ENCODE measurements at places on chromosomes 4 and X.

DNA sequence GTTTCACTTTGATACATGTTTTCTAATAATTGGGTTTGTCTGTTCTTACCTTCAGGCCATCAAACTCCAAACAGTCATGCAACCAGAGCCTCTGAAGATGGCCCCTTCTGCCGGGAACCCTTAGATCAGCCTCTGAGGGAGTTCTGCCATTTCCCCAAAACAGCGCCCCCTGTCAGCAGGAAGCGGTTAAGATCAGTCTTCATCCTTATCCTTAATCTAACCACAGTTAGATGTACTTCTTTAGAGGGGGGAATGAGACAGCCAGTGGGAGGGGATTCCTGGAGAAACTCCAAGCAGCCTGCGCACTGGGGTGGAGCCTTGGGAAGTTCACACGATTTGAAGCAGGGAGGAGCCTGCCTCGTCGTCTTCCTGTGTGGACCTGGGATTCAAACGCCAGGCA is 185.4 kb downstream of the INPP4B start:
- no peak for DNase-seq

DNA sequence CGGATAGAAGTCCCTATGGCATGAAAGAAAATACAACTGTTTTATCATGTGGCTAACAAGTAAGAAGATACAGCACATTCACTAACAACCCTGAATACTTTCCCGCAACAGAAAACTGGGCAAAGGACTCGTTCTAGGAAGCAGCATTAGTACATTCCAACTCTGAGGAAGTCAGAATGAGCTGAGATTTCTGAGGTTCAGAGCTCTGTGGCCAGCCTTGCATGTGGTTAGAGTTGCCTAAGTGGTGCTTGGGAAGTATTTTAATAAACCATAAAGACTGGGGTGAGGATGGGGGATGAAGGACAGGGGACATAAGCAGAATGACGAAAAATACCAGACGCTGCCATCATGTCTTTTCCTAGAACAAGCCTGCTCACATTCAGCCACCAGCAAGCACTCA is 82.2 kb downstream of the EFHC2 start:
- DNase-seq: no peak

- DNase-seq: no peak
These were observed 300.7 kb downstream of the NR3C2 start for GRCh38 chr4:148141501-148141900.

DNA sequence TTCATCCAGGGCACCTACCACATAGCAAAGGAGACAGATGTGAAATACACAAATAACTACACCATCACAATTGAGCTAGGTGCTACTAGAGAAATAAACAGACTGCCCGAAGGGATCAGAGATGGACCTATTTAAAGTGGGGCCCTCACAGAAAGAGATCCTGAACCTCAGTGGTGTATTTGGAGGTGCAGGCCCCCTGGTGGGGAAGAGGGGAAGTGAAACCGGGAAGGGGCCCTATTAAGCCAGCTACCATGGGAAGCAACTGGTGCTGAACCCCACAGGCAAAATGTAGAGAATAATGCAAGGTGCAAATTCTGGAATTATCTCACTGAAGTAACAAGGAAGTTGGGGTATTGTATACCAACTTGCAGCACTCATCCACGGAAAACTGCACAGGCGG is 78.6 kb upstream of the FAM9A start:
- no peak for DNase-seq

DNA sequence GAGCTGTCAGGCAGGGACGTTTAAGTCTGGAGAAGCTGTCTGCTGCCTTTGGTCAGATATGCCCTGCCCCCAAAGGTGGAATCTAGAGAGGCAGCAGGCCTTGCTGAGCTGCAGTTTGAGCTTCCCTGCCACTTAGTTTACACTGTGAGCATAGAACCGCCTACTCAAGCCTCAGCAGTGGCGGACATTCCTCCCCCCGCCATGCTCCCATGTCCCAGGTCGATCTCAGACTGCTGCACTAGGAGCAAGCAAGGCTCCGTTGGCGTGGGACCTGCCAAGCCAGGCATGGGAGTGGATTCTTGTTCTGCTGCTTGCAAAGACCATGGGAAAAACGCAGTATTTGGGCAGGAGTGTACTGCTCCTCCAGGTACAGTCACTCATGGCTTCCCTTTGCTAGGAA is 24.3 kb downstream of the PLK4 start:
- DNase-seq: no peak

- DNase-seq: no peak
These were observed 29.6 kb downstream of the C4orf54 start for GRCh38 chr4:99628040-99628439.

DNA sequence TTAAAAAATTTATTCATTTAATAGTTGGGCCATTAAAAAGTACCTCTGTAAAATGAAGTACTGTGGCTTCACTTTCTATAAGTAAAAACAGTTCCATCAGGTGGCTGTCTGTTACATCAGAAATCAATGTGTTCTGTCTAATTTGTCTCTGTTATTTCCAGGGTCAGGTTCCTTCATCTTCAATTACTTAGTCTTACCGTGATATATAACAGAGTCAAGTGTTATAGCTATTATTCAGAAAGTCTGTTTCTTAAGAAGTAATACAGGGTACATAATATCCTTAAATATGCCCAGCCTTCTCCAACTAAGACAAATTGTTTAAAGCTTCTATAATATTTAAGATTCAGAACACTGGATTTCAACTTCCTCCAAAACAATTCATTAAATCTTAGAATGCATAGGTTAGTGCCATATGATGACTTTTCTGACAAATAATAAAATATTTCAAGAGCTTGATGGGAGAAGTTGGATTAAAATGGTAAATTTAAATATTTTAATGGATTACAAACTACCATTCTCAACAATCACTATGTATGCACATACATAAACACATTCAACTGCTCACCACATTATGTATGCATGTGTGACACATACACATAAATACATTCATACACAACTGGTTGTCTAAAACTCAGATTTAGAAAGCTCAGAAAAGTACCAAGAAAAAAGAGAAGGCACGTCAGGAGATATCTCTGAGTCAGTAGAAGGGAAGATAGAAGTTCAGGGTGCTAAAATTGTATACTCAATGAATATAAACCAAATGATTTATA is 268.5 kb downstream of the PRDM5 start:
- DNase-seq: no peak

- DNase-seq: no peak
These were observed 65.8 kb downstream of the TAPT1 start for GRCh38 chr4:16160457-16160856.

DNA sequence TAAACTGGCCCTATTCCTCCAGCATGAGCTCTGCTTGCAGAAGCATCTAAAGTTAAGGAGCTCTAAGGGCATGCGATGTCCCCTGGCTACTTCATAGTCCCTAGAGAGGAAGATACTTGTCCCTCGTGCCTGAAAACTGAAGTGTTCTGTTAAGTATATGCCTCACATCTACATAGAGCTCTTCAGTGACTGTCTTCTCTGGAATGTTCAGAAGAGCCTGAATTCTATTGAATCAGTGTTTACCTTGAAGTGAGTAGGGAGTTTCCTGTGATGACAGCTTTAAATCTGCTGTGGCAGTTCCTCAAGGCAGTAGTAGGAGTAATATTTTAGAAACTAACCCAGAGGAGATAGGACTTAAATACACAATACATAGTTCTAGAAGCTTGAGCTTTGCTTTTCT is 111.2 kb downstream of the ZNF518B start:
- no peak for DNase-seq

GRCh38 chr4:98452091-98452490 is 190.9 kb downstream of the RAP1GDS1 start:
- no peak for DNase-seq

DNA sequence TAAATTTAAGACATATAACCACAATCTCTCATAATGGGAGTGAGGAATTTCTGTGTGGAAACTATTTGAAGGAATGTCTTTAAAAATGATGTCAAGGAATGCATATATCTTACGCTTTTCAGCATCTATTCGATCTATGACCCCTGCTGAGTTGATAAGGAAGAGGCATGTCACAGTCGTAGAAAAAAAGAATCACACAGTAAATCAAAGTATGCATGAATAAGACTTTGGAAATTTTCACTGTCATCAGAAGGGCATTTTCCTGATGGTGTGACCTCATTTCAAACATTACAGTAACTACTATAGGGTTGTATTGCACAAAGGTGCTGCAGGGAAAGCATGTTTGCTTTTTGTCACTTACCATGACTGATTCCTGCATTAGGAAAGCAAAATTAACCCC is 41.5 kb downstream of the REELD1 start:
- DNase-seq: no peak

GRCh38 chrX:32778965-32779364 is 432.4 kb downstream of the DMD start:
- DNase-seq: no peak

DNA sequence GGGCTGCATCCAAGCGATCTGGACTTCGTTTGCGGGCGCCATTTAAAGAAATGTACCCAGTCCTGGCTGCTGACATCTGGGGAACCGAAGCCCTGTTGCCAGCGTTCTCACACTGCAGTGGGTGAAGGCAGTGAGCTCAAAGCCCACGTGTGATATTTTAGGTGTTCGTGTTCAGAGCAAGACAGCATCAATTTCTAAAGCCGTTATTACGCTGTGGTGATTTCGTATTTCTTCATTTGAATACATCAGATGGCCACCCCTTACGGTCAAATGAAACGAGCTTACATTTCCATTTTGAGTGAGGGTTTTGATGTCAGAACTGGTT is 376 bp upstream of the C4orf36 start:
- DNase-seq: no peak

- DNase-seq: no peak
These were observed 51.4 kb downstream of the NDST3 start for GRCh38 chr4:118085700-118086099.

GRCh38 chr4:124682384-124682783 is 30.1 kb downstream of the ANKRD50 start:
- DNase-seq: no peak

DNA sequence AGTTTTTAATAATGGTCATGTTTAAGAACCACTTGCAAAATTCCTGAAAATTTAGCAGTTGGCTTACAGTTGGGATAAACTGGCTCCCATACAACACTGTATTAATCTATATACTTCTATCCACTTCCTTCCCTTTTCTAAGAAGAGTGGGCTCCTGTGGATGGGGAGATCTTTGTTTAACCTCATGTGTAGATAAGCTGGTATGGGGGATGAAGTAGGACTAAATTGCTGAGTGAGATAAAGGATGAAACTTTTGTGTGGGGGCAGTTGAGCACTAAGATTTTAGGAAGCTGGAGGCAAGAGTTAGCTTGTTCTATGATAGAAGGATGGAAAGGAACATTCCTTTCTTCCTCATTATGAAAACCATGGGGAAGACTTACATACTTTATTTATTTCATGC is 54.6 kb upstream of the ATP8A1 start:
- DNase-seq: no peak

DNA sequence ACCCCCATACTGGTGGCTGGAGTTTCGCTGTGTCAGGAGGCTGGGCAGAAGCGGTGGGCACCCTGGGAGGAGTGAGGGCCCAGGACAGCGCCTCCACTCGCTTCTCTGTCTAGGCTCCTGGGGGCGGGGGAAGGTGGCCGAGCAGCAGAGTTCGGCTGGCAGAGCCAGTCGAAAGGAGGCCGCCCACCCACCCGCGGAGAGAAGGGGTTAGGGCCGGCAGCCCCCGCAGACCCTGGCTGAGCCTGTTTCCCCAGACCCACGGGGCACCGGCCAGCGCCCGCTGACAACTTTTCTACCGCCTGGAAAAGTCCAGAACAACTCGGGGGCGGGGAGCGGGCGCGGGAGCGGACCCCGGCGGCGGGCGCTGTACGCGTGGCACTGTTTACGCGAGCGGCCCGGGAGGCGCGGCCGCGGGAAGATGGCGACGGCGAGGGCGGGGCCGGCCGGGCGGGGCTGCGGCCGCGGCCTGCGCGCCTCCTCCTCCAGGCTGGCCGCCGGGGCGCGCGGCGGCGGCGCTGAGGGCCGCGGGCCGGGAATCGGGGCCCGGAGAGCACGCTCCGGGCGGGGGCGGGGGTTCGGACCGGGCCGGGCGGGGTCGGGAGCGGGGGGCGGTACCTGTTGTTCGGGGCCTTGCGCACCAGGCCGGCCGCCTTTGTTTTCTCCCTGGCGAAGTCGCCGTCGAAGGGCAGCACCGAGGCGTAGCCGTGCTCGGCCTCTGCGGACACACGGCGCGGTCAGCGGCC is 628 bp downstream of the MXD4 start:
- peak; percentile 70 for DNase-seq

DNA sequence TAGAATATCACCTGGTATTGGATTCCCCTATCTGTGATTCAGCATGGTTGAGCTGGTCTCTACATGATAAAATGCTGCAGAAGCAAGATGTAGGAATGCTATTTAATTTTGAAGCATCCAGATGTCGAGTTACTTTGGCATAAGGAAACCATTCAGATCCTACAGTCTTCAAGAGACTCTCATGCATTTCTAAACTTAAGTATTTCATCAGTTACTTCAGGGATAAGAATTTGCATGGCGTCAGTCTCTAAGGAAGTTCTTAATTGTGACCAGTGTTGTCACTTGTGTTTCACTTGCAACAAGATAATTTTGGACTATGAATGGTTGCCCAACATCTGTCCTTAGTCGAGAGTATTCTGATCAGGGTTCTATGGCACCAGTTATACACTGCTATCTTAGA is 192.4 kb downstream of the CCNG2 start:
- no peak for DNase-seq

GRCh38 chr4:2413821-2414610 is 4.4 kb downstream of the ZFYVE28 start:
- no peak for DNase-seq

DNA sequence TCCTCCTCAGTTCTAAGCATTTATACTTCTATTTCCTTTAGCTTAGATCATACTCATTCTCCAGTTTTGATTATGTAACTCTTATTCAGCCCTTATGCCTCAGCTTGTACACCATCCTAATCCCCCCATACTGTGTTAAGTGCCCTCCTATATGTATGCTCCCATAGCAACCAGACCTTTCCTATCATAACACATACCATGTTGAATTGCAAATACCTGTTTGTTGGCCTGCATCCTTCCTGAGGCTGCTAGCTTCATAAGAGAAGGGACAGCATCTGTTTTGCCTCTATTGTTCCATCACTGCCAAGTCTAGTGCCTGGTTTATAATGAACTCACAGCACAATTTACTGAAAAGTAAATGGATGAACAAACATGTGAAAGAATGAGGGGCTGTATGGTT is 443.7 kb downstream of the CENPC start:
- no peak for DNase-seq

DNA sequence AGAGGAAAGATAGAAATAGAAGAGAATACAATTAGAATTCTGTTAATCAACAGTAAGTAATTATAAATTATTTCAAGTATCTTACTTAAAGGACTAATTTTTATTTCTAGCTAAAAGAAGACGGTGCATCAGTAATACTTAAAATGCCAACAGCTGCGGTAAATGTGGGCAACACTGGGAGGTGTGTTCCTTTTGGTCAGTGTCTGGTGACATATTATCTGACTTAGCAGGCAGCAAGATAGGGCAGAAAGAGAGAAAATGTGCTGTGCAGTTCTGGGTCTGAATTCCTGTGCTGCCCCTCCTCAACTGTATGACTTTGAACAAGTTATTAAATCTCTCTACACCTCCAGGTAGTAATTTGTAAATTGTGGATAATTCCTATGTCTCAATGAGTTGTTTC is 120.6 kb downstream of the ZNF827 start:
- no peak for DNase-seq

- no peak for DNase-seq
These were observed 38.5 kb downstream of the ABCG2 start for GRCh38 chr4:88119943-88120342.

All from liver (tissue), 10 donors.